ENCODE measurements at places on chromosomes 1 and 21.

DNA sequence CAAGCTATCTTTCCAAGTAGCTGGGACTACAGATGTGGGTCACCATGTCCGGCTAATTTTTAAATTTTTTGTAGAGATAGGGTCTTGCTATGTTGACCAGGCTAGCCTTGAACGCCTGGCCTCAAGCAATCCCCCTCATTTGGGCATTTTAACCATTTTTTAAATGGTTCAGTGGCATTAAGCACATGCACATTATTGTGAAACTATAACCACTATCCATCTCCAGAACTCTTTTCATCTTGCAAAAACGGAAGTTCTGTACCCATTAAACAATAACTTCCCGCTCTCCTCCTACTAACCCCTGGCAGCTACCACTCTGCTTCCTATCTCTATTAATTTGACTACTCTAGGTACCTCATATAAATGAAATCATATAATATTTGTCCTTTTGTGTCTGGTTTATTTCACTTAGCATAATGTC is 4.8 kb upstream of the IL6R start:
- DNase-seq, result no peak

DNA sequence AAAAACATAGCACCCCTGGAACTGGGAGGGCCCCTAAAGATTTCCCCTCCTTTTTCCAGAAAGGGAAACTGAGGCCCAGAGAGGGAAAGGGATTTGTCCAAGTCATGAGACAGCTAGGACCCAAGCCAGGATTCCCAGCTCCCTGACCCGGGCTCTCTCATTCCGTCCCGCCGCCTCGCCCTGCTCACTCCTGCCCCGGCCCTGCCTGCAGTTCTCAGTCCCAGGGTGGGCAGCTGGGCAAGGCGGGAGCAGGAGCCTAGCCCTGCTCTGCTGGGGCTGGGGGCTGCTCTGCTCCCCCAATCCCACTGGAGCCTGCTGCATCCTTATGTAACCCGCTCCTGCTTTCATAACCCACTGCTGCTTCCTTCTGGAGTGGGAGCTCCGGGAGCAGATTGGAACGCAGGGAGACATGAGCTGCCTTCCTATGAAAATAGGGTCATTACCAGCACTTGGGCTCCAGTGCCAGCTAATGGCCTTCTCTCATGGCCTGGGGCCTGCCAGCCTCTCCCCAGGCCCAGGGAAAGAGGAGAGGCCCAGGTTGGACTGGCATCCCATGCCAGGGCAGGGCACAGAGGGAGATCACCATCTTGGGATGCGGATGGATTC is 84.5 kb downstream of the CAMK2N1 start:
- no peak for DNase-seq

DNA sequence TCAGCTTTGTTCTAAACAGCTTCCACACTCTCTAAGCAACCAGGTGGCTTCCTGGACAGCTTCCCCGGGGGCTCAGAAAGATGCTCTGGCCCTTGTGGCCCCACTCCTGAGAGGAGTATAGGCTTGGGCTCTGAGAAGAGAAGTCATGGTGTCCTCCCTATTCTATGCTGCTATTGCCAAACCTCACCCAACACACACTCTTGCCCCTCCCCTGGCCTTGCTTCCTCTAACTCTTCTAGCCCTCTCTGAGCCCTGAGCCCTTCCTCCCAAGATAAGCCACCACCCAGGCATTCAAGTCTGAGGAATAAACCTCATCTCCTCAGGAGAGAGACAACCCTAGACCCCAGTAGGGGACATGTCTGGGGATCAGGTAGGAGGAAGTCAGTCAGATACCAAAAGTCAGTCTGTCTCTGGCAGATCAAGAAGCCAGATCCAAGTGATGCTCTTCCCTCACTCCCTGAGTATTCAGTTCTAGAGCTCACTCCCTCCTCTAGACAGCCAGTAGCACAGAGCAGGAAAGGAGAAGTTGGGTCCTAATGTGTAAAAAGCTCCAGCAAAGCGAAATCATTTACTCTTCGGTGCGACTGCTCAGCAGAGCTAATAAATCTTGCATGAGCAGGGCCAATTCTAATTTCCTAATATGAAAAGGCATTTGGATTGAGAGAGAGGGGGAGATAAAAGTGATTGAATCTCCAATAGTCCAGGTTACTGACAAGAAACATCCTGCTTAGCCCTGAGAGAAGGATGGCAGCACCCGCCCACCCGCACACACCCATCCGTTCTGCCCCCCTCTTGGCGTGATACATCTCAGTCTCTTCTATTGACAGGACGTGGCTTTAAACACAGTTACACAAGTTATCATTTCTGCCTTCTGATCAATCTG is 50.5 kb downstream of the DMAP1 start:
- DNase-seq, result no peak

GRCh38 chr1:235011064-235011598 is 117.5 kb downstream of the TOMM20 start:
- DNase-seq, result no peak

DNA sequence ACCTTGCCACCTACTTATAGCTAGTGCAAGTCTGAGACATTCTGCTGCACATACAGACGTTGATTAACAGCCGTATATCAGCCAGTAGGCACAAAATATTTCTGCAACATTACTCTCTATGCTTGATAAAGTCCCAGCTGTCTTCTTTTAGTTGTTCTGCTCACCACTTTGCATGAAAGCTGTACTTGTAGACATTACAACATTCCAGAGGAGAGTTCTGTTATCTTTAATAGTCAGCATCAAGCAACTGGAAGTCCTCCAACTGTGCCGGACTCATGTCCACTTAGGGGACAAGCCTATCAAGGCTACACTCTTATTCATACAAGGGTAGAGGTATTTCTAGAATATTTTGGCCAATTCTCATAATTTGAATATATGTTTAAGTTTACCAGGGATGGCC is 50.0 kb downstream of the CACHD1 start:
- DNase-seq, result no peak

DNA sequence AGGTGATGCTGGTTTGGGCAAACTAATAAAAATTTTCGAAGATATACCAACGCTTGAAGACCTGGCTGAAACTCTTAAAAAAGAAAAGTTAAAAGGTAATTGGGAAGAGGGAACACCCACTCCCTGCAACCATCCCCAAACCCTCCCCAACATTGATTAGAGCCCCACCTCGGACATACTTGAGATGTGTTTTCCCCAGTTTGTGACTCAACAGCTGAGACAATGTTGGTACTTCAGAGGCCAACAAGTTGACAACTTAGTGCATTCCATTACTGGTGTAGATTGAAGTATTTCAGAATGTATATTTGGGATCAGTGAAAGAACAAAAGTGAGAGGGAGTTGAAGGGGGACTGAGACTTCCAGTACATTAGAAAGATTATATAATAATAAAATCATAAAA is 5.1 kb downstream of the IFI16 start:
- no peak for DNase-seq

- DNase-seq, result no peak
Observed at GRCh38 chr21:32282992-32283391, 4.1 kb upstream of the MIS18A start.

GRCh38 chr1:39214021-39214713 is 9.7 kb downstream of the MACF1 start:
- no peak for DNase-seq

GRCh38 chr1:6208723-6209660 is 3.1 kb downstream of the RNF207 start:
- peak; percentile 13 for DNase-seq

- DNase-seq, result no peak
Observed at GRCh38 chr1:157472056-157472701, 80.1 kb downstream of the FCRL5 start.

GRCh38 chr1:201171063-201172036 is 17.1 kb upstream of the TMEM9 start:
- DNase-seq, result no peak

DNA sequence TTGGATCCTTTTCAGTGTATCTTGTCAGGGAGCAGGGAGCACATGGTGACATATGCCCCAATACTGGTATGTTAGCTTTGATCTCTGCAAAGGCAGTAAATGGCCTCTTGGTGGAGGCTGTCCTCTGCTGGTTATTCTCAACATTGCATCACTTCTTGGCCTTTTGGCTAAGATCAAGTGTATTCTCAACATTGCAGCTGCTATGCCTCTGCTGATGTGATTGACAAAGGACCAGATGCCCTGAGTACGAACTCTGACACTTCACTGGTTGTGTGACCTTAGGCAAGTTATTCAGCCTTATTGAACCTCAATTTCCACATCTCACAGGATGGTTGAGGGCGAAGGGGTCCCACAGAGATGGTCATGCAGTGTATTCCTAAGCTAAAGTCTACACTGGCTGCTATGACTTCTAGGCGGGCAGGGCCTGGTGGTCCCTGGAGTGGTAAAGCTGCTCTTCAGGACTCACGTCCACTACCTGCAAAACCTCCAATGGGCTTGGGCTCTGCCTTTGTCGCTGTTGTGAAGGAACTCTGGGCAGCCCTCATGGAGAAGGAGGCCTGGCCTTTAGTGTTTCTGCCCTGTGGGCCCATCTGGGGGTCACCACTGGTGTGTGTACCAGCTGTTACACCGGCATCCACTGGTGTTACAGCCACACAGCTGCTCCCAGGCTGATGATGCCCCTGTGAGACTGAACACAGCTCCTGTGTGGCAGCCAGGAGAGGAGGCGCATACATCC is 64.8 kb downstream of the DNTTIP2 start:
- DNase-seq, result peak; percentile 63

- no peak for DNase-seq
Observed at GRCh38 chr1:115098979-115099692, 9.8 kb upstream of the TSPAN2 start.

DNA sequence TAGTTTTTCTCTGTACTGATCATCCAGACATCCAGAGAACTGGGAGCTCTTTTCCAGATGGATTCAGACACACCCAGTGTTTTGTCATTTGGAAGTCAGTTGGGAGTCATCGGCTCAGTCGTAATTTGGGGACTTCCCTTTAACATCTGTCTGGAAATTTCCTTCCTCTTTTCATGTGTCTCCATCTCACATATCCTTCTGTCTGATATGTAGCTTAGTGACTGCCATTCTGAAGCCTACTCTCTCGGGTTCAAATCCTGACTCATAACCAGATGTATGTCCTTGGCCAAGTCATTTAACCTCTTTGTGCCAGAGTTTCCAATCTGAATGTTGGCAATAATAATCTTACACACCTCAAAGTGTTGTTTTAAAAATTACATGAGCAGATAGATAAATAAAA is 3.0 kb downstream of the MORC3 start:
- DNase-seq, result no peak

GRCh38 chr1:199756066-199756465 is 271.4 kb upstream of the NR5A2 start:
- DNase-seq, result no peak

GRCh38 chr21:36522219-36522808 is 42.4 kb upstream of the CLDN14 start:
- DNase-seq, result no peak

DNA sequence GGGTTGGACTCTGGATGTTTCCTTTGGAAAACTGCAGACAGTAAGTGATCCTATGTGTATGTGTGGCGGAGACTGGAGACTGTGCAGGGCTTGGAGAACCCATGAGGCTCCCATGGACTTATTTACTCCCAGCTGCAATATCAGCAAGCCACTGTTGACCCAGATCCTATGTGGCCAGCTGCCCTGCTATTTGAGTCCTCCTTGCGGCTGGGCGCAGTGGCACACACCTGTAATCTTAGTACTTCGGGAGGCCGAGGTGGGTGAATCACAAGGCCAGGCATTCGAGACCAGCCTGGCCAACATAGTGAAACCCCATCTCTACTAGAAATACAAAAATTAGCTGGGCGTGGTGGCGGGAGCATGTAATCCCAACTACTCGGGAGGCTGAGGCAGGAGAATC is 83.5 kb downstream of the TLR5 start:
- no peak for DNase-seq

DNA sequence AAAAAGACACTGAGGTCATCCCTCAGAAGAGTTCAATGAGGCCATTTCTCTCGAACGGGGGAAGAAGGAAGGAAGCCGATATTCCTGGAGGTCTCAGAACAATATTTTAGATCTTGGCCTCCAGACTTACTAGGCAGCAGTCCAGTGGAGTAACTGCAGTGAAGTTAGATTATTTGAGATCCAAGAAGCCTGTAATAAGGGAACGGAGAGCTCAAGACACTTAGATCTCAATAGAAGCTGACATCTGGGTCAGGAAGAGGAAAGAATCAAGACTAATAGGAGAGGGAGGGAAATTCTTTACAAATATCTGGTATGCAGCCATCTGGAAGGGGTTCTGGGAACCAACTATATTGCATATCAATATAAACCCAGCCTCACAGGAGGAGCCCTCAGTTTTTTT is 13.6 kb upstream of the ENAH start:
- DNase-seq, result no peak

- no peak for DNase-seq
Observed at GRCh38 chr1:21174230-21174629, 2.5 kb downstream of the EIF4G3 start.

DNA sequence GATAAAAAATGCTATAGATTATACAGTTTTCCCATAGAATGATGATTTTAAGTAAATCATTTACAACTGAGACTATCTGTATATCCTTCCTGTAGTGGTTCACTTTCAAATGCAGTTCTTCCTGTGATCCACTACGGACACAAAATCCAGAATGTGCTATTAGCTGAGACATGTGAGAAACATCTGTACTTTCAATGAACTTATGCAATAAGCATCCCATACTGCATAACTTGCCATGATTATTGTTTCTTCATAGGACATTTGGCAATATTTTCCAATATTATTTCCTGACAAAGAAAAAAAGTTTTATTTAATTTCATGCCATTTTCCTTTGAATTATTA is 83.5 kb upstream of the PRDX6 start:
- DNase-seq, result peak; percentile 73

DNA sequence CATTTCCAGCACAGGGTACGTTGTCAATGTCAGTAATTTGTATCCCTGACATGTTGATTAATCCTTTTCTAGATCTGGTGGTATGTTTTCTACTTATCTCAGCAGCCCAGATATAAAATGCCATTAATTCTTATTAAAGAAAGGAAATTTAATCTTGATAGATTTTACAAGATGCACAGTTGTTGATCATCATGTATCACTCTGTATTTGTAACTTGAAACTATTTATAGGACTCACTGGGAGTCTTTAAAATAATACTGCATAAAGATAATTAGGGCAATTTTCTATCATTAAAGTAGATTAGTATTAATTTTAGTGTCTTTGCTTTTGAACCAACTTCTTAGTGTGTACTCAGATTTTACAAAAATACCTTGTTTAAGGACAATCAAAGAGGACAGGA is 84.9 kb downstream of the GREM2 start:
- DNase-seq, result no peak

- no peak for DNase-seq
Observed at GRCh38 chr1:12413664-12414410, 184.0 kb downstream of the VPS13D start.

DNA sequence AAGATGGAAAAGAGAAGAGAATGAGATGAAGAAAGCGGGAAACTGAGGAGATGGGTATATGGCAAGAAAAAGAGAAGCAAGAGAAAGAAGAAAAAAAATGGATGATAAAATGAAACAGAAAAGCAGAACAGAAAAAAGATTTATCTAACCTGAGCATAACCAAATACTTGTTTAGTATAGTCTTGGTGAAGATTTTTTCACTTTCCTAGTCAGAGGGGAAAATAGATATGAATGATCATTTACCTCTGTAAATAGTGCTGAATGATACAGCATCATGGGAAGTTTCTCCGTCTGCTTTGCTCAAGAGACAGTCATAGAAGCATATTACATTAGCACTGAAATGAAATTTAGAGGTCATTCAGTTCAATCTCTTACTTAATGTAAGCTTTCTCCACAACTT is 36.1 kb upstream of the PLPPR4 start:
- no peak for DNase-seq

- no peak for DNase-seq
Observed at GRCh38 chr21:38794978-38795377, 10.8 kb upstream of the ETS2 start.

- no peak for DNase-seq
Observed at GRCh38 chr1:41322101-41322661, 39.1 kb upstream of the FOXO6 start.

GRCh38 chr1:91007827-91008226 is 14.0 kb downstream of the ZNF644 start:
- no peak for DNase-seq

Data from fibroblast of skin of left quadriceps (primary cell).